ENCODE measurements at places on chromosomes 12 and 14.

GRCh38 chr12:65715961-65716360 is 108.3 kb upstream of the HMGA2 start:
- no peak for DNase-seq

GRCh38 chr14:22096514-22096895 is 422.9 kb upstream of the OR4E1 start:
- no peak for DNase-seq

- DNase-seq: no peak
Observed at GRCh38 chr14:35352274-35353233, 52.0 kb downstream of the NFKBIA start.

GRCh38 chr12:65490250-65490649 is 211.8 kb downstream of the MSRB3 start:
- DNase-seq: no peak

- DNase-seq: no peak
Observed at GRCh38 chr12:117718559-117718958, 250.2 kb downstream of the KSR2 start.

DNA sequence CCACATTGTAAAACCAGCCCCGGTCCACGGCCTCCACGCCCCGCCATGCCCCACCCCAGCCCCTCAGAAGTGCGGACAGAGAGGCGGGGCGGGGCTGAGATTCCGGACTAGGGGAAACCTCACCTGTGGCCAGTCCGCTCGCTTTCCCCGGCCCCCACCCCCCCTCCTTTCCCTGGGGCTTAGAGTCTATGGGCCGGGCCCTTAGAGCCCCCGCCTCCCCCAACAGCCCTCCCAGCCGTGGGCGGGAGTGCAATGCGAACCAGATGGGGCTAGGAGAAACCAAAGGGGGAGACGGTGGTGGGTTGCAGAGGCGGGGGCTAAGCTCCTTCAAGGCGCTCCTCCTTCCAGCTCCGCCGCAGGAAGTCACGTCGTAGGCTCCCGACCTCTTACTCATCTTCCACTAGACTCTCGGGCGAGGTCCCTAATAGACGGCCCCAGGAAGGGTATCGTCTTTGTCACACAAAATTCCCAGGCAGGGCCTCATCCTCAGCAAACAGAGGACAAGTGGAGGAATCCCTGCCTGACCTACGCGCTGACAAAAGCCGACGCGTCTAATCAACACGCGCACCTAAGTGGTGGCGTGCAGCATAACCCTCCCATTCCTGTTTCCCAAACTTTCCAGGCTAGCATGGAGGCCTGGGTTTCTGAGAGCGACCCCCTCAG is 1.1 kb upstream of the NAB2 start:
- DNase-seq: peak; percentile 73

DNA sequence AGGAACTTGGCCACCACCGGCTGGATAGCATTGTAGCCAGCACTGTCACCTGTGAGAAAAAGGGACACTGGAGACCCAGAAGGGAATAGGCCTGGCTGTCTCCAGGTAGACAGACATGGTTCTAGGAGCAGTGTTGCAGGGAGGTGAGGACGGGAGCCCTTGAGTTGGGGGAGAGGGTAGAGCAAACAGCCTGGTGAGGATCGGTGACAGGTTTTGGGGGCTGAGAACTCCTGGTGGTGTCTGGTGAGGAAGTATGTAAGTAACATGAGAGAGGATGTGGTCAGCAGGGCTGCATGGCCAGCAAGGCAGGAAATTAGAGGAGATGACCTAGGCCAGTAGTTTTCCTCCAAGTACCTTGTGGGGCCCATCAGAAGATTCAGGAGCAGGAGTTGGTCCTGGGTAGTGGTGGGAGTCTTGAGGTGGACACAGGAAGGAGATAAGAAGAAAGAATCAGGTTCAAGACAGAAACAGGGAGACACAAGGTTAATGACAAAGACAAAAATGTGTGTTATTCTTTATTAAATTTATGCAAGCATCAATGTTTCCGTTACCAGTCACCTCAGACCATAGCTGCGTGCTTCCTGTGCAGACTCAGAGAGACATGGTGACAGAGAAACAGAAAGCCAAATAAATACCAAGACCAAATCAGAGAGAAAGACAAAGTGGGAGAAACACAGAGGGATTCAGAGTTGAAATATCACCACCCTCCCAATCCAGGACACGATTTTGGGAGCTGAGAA is at the start of gene ARHGAP9:
Gene ARHGAP9 (minus strand): TSS at position 491 of the 740 bp plus-strand sequence. CDS start 460 bp downstream, at position 31.
- DNase-seq: no peak

DNA sequence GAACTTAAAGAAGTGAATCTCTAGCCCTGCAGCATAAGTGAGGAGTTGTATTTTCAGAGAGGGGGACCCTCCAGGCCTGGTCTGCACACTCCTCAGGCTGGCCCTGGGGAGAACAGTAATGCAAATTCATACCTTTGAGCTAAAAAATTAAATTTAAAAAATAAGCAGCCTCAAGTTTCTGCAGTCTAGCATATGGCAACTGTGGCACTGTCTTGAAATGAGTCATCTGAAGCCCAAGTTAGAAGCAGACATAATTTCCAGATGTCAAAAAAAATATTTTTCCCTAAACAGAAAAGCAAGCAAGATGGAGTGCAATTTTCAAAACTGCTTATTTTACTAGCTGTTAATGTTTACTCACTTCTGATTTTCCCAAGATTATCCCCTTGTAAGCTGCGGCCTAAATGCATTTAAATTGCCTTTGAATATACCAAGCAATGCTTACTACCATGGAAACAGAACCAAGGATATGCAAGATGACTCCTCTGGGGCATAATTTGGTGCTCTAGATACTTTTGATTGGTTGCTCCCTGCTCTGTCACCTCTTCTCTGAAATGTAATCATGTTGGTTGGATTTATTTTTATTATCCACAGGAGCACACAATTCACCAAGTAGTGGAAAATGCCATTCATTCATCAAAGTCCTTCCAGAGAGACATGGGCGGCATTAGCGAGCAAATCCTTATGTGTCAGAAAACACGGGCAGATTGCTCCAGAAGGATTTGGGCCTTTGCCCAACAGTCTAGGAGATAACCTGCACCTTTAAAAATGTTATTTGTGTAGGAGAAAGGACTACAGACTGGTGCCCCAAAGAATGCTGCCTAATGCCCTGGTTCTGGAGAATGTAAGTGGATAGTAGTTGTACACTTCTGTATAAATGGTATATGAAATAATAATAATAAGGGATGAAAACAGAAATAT is 25.0 kb upstream of the DHRS7 start:
- DNase-seq: no peak

Measured in C1 segment of cervical spinal cord (tissue), 14 donors.